Thyroid gland (tissue), 4 donors: ENCODE measurements at places on chromosomes 5 and 9. TPM values are rescaled to one million over a fixed set of nuclear protein-coding genes. Genes with fewer than 3 reads are reported as not detected.

GRCh38 chr5:156693113-156693512 lies 157.0 kb upstream of the PPP1R2B start:
- no peak for DNase-seq

DNA sequence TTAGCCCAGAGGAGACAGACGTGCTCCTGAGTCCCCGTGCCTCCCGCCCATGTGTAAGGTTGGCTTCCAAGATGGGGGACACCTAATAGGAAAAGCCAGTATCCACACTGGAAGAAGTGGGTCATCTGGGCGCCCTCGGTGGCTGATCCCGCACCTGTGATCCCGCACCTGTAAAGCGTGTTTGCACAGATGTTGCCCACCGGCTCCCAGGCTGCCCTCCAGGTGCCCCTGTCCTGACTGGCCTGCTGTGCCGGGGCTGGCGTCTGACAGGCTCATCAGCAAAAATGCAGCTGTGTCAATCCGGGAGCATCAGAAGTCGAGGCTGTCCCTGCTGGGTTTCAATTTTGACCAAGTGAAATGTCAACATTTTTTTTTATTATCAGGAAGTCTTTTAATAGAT lies 88.5 kb downstream of the IRX1 start:
- no peak for DNase-seq

DNA sequence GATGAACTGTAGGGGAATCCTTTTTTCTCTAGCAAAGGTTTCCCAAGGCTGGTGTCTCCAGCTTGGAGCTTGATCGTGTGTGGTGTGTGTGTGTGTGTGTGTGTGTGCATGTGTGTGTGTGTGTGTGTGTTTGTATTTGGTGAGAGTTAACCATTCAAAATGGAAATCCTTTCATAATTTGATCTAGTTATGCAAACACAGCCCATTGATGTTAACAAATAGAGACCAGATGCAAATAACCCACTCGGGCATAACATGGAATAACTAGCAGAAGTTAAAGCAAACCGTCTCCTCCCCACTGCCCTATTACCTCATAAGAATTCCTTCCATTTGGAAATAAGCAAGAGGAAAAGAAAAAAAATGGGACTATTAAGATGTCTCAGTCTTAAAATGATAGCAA lies 24.9 kb upstream of the ZSWIM6 start:
- DNase-seq, result no peak

GRCh38 chr9:15176836-15177235 lies 130.2 kb downstream of the TTC39B start:
- DNase-seq, result no peak

GRCh38 chr5:105740242-105740641 lies 1930.5 kb downstream of the EFNA5 start:
- DNase-seq, result no peak

DNA sequence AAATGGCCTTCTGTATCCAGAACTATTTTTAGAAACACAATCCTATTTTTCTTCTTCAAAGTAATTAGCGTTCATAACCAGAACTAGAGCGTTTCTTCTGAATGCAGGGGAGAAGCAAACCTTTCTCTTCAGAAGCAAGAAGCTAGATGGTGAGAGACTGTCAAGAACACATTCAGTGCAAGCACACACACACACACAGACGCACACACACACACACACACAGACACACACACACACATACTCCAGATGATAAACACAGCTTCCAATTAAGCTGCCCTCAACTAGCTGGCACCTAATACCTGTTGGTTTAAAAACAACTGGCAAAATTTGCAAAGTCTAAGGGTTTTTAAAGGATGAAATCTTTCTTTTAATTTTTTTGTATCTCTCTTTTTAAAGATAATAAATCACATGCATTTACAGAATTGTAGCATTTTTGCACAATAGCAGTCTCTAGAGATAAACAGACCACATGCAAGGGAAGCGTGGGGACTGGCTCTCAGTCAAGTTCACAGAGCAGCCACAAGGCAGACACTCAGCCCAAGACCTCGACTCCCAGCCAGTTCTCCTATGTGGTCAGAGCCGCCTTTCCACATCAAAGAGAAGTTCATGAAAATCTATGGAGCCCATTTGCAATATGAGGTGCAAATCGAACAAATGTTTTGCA lies 138.5 kb downstream of the TTLL11 start:
- DNase-seq, result peak; percentile 21

GRCh38 chr5:171629221-171629620 lies 156.4 kb upstream of the SMIM23 start:
- no peak for DNase-seq

GRCh38 chr5:32812399-32812798 lies 101.3 kb downstream of the NPR3 start:
- no peak for DNase-seq

GRCh38 chr9:121285835-121286687 lies 18.1 kb downstream of the GSN start:
- DNase-seq, result peak; percentile 62

DNA sequence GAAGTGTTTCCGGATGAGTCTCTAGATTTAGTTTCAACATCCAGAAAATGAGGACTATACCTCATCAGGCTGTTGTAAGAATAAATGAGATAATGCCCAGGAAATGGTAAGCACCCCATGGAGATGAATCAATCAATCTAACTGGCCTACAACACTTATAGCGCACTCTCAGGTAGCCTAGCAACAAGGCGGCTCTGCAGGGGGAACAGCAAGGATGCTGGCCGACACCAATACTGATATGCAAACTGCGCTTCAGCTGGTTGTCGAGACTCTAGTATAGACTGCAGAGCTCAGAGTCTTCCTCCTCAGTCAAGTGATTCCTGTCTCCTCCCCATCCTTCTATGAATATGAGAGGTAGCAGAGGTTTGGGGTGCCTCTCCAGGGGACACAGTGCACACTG lies 218.8 kb upstream of the WWC1 start:
- DNase-seq, result no peak

- DNase-seq, result no peak
Measured at GRCh38 chr5:137462265-137462590, 36.9 kb downstream of the SPOCK1 start.

- no peak for DNase-seq
Measured at GRCh38 chr9:99363509-99363908, 141.4 kb downstream of the SEC61B start.

GRCh38 chr5:69527128-69527770 lies 32.7 kb upstream of the GTF2H2C start:
- peak; percentile 24 for DNase-seq

DNA sequence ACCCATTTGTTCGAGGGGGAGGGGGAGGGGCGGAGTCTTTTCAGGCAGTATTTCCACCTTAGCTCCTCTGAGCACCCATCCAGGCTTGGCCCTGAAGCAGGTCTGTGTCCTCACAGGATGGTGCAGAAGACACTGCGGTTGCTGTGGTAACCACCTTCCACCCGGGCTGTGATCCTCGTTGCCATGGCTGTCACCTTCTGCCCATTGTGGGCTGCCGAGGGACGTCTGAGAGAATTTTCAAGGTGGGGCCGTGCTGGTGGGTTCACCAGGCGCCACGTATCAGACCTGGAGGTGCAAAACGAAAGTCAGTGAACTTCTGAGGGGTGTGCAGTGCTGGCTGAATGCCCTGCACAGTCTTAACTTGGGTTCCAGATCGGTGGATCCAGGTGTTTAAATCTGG lies 26.7 kb downstream of the POLR1E start:
- DNase-seq, result no peak

- peak; percentile 7 for DNase-seq
Measured at GRCh38 chr5:113293975-113294310, 140.8 kb downstream of the TSSK1B start.

DNA sequence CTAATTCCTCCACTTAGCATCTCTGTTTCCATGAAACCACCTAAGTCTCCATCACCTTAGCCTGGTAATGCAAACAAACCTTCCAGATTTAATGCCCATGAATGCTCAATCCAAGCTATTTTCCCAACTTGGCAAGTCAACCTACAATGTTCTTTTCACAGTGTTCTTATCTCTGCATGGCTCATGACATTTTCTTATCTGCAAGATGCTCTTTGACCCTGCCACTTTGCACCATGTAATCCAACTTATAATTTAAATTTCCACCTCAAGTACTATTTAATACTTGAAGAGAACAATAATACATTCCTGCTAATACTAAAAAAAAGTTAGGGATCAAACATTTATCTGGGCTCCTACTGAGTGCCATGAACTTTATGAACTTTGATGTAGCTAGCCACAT lies 164.3 kb downstream of the TMEM232 start:
- no peak for DNase-seq

DNA sequence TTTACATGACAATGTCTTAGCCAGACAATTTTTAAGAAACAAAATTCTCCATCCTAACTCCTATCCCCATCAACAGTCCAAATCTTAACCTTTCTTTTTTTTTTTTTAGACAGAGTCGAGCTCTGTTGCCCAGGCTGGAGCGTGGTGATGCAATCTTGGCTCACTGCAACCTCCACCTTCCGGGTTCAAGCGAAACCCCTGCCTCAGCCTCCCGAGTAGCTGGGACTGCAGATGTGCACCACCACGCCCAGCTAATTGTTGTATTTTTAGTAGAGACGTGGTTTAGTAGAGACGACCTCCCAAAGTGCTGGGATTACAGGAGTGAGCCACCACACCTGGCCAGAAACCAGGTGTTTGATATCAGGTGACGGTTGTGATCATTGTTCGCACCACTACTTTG lies 10.2 kb downstream of the ABL1 start:
- DNase-seq, result no peak

GRCh38 chr5:91976451-91976850 lies 593.3 kb upstream of the ARRDC3 start:
- no peak for DNase-seq

DNA sequence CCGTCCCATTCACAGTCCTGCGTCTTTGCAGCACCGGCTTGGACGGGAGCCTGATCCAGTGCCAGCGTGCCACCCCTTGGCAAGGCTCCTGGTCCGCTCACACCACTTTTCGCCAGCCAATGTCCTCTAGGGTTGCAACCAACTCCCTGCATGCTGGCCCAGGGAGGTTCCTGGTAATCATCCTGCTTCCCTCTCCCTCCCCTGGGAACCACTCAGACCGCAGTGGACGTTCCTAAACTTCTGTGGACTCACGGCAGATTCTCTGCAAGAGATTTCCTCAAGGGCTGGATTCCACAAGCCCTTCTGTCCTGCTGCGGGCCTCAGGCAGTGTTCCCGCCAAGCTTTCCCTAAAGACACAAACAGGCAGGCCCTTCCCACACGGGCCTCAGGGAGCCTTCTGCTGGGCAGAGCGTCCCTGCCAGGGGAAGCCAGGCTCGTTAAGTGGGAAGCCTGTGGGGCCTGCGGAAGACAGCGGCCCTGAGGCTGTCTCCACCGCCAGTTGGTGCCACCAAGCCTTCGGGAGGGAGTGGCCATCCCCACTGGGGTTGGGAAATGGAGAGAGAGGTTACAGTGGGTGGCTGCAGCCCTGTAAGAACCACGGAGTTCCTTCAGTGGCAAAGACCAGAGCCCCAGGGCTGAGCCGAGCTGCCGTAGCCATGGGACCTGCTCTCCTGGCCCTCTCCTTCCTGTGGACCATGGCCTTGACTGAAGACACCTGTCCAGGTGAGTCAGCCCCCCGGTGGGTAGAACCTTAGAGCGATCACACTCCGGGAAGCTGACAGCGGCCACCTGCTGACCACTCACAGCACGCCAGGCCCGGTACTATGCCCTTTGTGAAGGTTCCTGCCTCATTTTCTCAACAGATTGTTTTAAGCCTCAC lies 16.4 kb upstream of the FCN2 start:
- DNase-seq, result no peak

DNA sequence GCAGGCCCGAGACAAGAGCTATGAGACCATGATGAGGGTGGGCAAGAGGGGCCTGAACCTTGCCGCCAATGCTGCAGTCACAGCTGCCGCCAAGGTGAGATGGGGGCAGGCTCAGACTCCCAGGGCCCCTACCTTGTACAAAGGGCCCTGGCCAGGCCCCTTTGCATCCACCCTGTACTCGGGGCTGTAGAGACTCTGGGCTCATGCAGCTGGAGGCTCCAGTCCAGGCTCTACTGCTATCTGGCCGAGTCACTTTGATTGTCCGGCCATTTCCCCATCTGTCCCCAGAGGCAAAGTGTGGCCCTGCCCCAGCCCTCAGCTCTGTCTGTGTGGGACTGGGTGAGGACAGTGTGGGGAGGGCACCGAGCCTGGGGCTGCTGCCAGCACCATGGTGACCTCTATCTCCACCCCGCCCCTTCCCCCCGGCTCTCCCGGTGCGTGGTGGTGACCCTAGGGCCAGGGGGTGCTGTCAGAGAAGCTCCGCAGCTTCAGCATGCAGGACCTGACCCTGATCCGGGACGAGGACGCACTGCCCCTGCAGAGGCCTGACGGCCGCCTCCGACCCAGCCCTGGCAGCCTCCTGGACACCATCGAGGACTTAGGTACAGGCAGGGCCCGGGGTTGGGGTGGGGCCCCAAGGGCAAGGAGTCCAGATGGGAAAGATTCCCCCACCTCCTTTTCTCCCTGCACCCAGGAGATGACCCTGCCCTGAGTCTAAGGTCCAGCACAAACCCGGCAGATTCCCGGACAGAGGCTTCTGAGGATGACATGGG lies 6.1 kb downstream of the REEP2 start:
- DNase-seq, result no peak

GRCh38 chr5:151724360-151724759 lies 34.1 kb downstream of the ATOX1 start:
- no peak for DNase-seq

GRCh38 chr5:121975294-121975693 lies 13.5 kb downstream of the SRFBP1 start:
- no peak for DNase-seq

- DNase-seq, result no peak
Measured at GRCh38 chr5:122816756-122817155, 28.7 kb upstream of the SNX24 start.

GRCh38 chr5:1511651-1512540 lies 11.9 kb downstream of the LPCAT1 start:
- DNase-seq, result no peak

DNA sequence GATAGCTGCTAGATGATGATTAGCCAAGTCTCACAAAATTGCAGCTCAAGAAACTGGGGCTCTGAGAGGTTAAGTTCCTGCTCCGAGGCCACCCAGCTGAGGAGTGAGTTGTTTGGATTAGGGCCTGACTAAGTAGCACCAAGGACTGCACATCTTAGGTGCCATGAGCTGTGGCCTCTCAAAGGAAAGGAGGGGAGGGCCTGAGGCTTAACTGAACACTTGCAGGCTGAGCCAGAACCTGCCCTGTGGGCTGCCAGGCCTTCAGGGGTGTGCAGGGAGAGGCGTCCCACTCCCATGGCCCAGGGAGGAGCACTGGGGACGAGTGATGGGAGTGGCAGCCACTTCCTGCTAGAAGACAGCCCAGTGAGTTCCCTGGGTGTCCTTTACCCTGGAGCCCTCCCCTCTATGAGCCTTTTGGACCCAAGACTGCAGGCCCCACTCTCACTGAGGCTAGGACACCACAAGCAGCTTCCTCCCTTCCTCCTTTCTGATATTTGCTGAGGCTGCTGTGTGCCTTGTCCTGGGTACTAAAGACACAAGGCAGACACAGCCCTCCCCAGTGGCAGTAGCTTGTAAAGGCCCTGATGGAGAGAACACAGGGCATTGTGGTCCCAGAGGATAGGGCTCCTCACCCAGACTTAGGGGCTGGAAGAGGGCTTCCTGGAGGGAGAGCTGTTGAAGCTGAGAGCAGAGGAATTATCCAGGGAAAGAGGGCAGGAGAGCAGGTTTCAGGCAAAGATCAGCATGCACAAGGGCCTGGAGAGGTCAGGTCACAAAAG lies 22.1 kb downstream of the LMX1B start:
- no peak for DNase-seq

- DNase-seq, result no peak
Measured at GRCh38 chr5:19534751-19535150, 453.2 kb downstream of the CDH18 start.

Gene SPINK4
- not detected for total RNA-seq

Gene QRFP
- not detected for total RNA-seq

Gene DEPDC1B
- 0.49 TPM for total RNA-seq

Gene CCDC152
- total RNA-seq, result 1.7 TPM

Gene UGCG
- 28.5 TPM for total RNA-seq

Gene SLC34A1
- not detected for total RNA-seq

Gene ANGPTL2
- 11.4 TPM for total RNA-seq

Gene OTP
- not detected for total RNA-seq

Gene GZMA
- 1.9 TPM for total RNA-seq

Gene EMB
- total RNA-seq, result 54.8 TPM
